ENCODE measurements at places on chromosomes 5 and 9. TPM values are rescaled to one million over a fixed set of nuclear protein-coding genes. Genes with fewer than 3 reads are reported as not detected.
A peak's percentile ranks its signal among the peaks of the same experiment; 100 is the strongest.

DNA sequence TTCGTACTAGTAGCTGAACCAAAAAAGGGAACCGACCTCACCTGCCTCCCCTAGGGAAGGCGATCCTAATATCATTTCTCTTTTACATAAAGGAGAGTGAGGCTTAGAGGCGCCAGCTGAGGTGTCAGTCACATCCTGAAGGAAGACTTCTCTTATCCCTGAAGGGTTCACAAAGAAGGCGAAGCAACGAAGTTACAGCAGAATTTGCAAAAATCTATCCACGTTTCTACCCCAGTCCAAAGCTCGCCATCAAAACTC lies 598 bp upstream of the KIAA1191 start:
- peak overlapping the region; percentile 31 for H3K27ac ChIP-seq
- H3K4me1 ChIP-seq = peaks cover 30% of the 10 kb centered on the region
- H3K27me3 ChIP-seq = no peaks in the 10 kb centered on the region
- H3K36me3 ChIP-seq = no peaks in the 10 kb centered on the region
- DNase-seq = no peak

- no peaks in the 10 kb centered on the region for H3K27me3 ChIP-seq
- DNase-seq = no peak
- H3K4me3 ChIP-seq = no peak overlapping the region
- H3K4me1 ChIP-seq = no peaks in the 10 kb centered on the region
- no peaks in the 10 kb centered on the region for H3K36me3 ChIP-seq
- no peak overlapping the region for H3K27ac ChIP-seq
Measured at GRCh38 chr5:96157077-96157780, 195.6 kb upstream of the ELL2 start.

- no peak overlapping the region for H3K27ac ChIP-seq
- no peak overlapping the region for H3K4me3 ChIP-seq
- H3K27me3 ChIP-seq = no peaks in the 10 kb centered on the region
- peaks cover 5% of the 10 kb centered on the region for H3K4me1 ChIP-seq
- no peaks in the 10 kb centered on the region for H3K36me3 ChIP-seq
- DNase-seq = no peak
Measured at GRCh38 chr5:138748630-138749081, 4.6 kb upstream of the CTNNA1 start.

GRCh38 chr9:33687779-33688178 lies 107.6 kb upstream of the PRSS3 start:
- no peak overlapping the region for H3K27ac ChIP-seq
- DNase-seq = no peak
- no peaks in the 10 kb centered on the region for H3K4me1 ChIP-seq
- no peak overlapping the region for H3K4me3 ChIP-seq
- H3K27me3 ChIP-seq = no peaks in the 10 kb centered on the region

The MED10 gene
- total RNA-seq = 25.0 TPM

The CAAP1 gene
- 20.4 TPM for total RNA-seq

DNA sequence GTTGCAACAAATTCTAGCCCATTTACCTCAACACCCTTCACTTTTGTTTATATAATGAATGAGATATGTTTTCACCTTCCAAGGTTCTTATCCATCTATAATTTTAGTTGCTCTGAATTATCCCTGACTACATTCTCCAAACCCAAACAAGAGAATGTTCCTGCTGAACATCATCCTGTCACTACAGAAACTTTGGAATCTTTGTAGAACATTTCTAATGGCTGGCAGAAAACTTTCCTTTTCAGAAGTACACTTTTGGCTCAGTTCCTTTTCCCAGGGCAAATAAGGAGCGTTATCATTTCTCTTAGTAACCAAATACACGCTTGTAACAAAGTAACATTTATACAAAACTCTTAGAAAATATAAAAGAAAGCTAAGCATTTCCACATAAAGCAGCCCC lies 860.6 kb upstream of the SEMA6A start:
- no peak for DNase-seq
- H3K4me1 ChIP-seq = no peaks in the 10 kb centered on the region
- no peak overlapping the region for H3K4me3 ChIP-seq
- H3K36me3 ChIP-seq = no peaks in the 10 kb centered on the region

The SLC6A3 gene
- total RNA-seq = not detected

GRCh38 chr9:75532233-75533050 lies 358.0 kb upstream of the PCSK5 start:
- peak overlapping the region; percentile 18 for H3K27ac ChIP-seq
- peaks cover 7% of the 10 kb centered on the region for H3K4me1 ChIP-seq
- no peaks in the 10 kb centered on the region for H3K36me3 ChIP-seq
- H3K4me3 ChIP-seq = no peak overlapping the region
- DNase-seq = no peak
- H3K27me3 ChIP-seq = no peaks in the 10 kb centered on the region

DNA sequence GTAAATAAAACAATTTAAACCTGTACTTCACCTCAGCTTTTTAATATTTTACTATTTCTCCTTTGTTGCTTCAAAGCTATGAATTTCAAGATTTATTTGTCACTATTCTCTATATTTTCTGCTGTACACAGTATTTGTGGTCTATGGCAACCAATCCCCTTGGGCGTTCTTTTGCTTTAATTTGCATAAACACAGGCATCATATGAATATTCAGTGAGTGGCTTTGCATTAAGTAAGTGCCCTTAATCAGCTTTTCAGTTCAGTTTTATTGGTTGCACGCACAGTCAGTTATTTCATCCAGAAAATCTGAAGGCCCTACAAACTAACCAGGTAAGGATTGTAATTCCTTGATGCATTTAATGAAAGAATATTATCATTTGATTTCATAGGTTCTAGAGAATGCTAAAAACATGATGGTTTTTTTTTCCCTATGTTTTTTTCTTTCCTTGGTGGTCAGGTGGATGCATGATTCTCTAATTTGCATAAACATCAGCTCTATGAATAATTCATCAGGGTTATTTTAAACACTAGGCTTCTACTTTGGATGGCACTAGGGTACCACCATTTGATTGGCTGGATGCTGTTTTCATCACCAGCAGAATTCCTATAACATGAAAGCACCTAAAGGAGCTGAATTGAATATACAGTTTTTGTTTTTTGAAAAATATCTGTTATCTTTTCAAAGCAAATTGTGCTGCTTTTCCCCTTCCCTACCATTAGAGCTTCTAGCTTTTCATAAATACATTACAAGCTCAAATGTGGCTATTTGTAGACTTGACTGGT lies 249.2 kb upstream of the CCNH start:
- H3K27me3 ChIP-seq = no peaks in the 10 kb centered on the region
- DNase-seq = no peak
- no peaks in the 10 kb centered on the region for H3K4me1 ChIP-seq
- no peaks in the 10 kb centered on the region for H3K36me3 ChIP-seq

The IFNA2 gene
- not detected for total RNA-seq

GRCh38 chr5:78279194-78279593 lies 15.3 kb downstream of the AP3B1 start:
- H3K36me3 ChIP-seq = no peaks in the 10 kb centered on the region
- no peaks in the 10 kb centered on the region for H3K27me3 ChIP-seq
- DNase-seq = no peak
- H3K4me1 ChIP-seq = no peaks in the 10 kb centered on the region
- no peak overlapping the region for H3K27ac ChIP-seq

DNA sequence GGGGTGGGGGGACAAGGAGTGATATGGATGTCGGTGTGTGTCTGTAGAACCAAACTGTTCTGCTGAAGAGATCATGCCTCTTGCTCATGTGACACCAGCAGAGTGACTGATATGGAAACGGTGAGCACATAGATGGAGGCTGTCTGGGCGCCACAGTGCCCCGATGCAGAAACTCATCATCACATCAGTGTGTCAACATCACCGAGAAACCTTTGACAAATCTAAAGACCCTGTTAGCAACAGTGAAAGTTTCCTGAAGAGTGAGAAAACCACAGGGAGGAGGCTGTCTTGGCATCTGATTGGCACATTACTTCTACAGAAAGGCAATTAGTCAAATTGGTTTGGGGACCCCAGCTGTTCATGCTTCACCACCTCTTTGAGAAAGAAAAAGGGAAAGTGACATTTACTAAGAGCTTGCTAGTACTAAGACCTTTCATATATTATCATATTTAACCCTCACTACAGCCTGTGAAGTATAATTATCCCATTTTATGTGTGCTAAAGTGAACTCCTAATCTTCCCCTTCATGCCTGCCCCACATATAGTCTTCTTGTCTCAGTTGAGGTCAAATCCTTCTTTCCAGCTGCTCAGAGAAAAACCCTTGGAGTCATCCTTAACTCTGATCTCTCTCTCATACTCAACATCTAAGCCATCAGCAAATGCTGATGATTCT lies 25.6 kb downstream of the CSF2 start:
- no peak overlapping the region for H3K4me3 ChIP-seq
- peaks cover 13% of the 10 kb centered on the region for H3K4me1 ChIP-seq
- no peaks in the 10 kb centered on the region for H3K27me3 ChIP-seq

The ZDHHC11B gene
- 1.8 TPM for total RNA-seq

The ATOSB gene
- 30.2 TPM for total RNA-seq

GRCh38 chr9:111891910-111892499 lies 4.6 kb upstream of the UGCG start:
- no peak for DNase-seq
- no peaks in the 10 kb centered on the region for H3K36me3 ChIP-seq
- no peaks in the 10 kb centered on the region for H3K4me1 ChIP-seq
- H3K27ac ChIP-seq = no peak overlapping the region
- no peaks in the 10 kb centered on the region for H3K27me3 ChIP-seq

The SLU7 gene
- 63.5 TPM for total RNA-seq

DNA sequence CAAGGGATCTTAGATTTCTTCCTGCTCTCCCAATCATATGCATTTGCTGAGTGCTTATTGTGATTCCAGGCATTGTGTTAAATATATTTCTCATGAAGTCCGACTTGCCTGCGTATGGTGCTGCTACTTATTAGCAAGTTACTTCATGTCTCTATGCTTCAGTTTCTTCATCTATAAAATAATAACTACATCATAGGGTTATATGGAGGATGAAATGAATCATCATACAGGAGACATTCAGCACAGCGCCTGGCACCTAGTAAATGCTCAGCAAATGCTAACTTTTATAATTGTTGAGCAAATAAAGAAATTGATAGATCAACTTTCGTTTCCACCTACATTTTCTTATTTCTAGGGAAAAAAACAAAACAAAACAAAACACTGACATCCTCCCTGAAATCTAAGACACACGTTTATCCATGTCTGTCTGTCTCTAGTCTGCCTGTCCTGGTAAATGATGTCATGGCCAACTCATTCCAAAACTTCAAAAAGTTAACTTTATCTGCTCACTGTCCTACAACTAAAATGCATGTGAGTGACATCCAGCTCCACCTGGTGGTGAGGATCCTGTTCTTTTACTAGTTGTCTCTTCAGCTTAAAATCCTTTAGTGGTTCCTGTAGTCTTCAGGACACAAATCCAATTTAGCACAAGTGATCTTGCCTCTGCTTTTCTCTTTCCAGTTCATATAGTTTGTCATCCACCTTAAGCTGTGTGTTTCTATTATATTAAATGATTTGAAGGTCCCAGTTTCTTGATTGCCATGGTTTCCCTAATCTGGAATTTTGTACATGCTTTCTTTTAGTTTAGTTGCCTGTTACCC lies 27.7 kb downstream of the PPP3R2 start:
- H3K27ac ChIP-seq = no peak overlapping the region
- no peak overlapping the region for H3K4me3 ChIP-seq
- no peaks in the 10 kb centered on the region for H3K4me1 ChIP-seq

GRCh38 chr9:93125331-93125894 lies 8.6 kb downstream of the NINJ1 start:
- H3K27ac ChIP-seq = no peak overlapping the region
- peaks cover 57% of the 10 kb centered on the region for H3K4me1 ChIP-seq
- DNase-seq = peak; percentile 1
- no peaks in the 10 kb centered on the region for H3K27me3 ChIP-seq

- no peaks in the 10 kb centered on the region for H3K36me3 ChIP-seq
- no peak overlapping the region for H3K27ac ChIP-seq
- no peaks in the 10 kb centered on the region for H3K27me3 ChIP-seq
- H3K4me1 ChIP-seq = peaks cover 6% of the 10 kb centered on the region
- no peak overlapping the region for H3K4me3 ChIP-seq
Measured at GRCh38 chr5:54257366-54258118, 52.8 kb downstream of the ARL15 start.

The IFNA17 gene
- total RNA-seq = not detected

GRCh38 chr9:93301911-93302541 lies 118.1 kb downstream of the WNK2 start:
- no peaks in the 10 kb centered on the region for H3K36me3 ChIP-seq
- H3K4me3 ChIP-seq = no peak overlapping the region
- H3K27ac ChIP-seq = no peak overlapping the region

DNA sequence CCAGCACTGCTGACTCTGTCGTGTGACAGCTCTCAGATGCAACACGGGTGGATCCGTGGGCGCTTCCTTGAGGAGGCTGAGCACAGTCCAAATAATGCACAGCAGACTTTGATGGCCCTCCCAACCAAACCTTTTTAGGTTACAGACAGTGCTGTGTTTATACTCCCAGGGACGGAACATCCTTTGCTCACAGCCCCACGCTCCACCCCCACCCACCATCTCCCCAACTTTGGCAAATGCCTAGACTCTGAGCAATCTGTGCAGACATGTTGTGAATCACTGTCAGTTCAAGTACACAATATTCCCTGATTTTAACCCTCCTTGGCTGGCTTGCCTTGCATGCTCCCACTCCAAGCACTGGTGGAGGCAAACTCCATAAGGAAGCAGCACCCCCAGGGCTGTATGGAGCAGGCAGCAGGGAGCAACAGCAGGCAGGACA lies 324.6 kb downstream of the MLLT3 start:
- H3K4me3 ChIP-seq = no peak overlapping the region
- no peaks in the 10 kb centered on the region for H3K27me3 ChIP-seq
- no peaks in the 10 kb centered on the region for H3K36me3 ChIP-seq
- no peaks in the 10 kb centered on the region for H3K4me1 ChIP-seq

The CYLC2 gene
- total RNA-seq = not detected

DNA sequence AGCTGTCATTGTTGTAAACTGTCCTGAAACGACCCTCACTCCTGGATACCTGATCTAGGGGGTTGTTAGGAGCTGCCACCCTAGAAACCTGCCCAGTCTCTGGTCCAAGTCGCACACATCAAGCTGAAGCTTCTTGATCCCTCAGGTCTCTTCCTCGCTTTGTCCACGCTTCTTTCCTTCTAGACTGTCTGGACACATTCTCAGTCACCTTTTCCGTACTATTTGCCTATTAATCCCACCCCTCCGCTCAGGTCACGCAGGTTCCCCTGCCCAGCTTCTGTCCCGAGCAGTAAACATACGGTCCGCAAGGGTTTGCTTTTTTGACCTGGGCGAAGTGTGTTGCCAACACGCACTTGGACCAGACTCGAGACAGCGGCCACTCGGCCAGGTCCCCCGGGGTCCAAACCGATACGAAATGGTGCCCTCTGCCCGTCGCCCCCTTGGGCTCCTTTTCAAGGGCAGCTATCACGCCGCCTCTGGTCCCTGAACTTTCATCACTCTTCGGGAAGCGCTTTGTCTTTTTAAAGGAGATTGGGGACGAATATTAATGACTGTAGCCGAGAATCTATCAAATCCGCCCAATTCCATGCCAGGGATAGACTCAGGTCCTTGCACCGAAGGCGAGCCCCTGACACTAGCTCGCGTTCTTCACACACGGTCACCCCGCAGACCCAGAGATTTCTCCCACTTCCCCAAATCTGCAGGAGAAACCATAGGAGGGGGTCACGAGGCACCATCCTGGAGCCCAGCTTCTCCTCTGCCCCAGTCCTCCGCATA lies 814 bp downstream of the PLCXD3 start:
- DNase-seq = no peak
- H3K27me3 ChIP-seq = no peaks in the 10 kb centered on the region
- H3K27ac ChIP-seq = no peak overlapping the region

All from thoracic aorta (tissue), 2 donors.